Ascending aorta (tissue), 2 donors: ENCODE measurements at places on chromosomes 6 and 20. TPM values are rescaled to one million over a fixed set of nuclear protein-coding genes. Genes with fewer than 3 reads are reported as not detected.

DNA sequence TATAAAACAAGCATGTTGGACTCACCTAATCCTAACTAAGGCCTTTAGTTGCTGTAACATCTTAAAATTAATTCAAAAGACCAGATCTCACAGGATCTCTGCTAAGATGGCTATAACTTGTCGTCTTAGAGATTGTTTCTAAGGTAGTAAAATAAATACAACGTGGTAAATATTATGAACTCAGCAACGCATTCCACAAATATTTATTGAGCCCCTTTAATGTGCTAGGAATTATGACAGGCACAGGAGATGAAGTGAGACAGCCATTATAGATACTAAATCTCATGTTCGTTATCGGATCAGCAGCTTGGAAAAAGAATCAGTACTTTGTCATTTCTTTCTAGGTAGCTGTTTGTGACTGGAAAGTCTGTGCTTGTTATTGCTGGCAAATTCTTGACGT, 20.9 kb upstream of the MCM3 start:
- peaks cover 5% of the 10 kb centered on the region for H3K4me1 ChIP-seq
- peak overlapping the region; percentile 22 for H3K27ac ChIP-seq
- peak overlapping the region; percentile 35 for H3K4me3 ChIP-seq
- H3K36me3 ChIP-seq = no peaks in the 10 kb centered on the region

GRCh38 chr6:170003027-170003426, 251.6 kb downstream of the ERMARD start:
- no peak for DNase-seq
- H3K4me1 ChIP-seq = no peaks in the 10 kb centered on the region
- no peak overlapping the region for H3K27ac ChIP-seq
- no peak overlapping the region for H3K4me3 ChIP-seq
- no peaks in the 10 kb centered on the region for H3K36me3 ChIP-seq

GRCh38 chr6:100719883-100720682, 161.0 kb downstream of the ASCC3 start:
- H3K27me3 ChIP-seq = no peaks in the 10 kb centered on the region
- no peaks in the 10 kb centered on the region for H3K4me1 ChIP-seq
- no peak overlapping the region for H3K4me3 ChIP-seq
- DNase-seq = no peak
- no peaks in the 10 kb centered on the region for H3K36me3 ChIP-seq

GRCh38 chr6:155418017-155418761, 37.5 kb downstream of the NOX3 start:
- peak overlapping the region; percentile 61 for H3K27ac ChIP-seq
- no peaks in the 10 kb centered on the region for H3K36me3 ChIP-seq
- DNase-seq = peak; percentile 76
- H3K4me1 ChIP-seq = no peaks in the 10 kb centered on the region

Gene FUT9
- total RNA-seq = not detected
